ENCODE measurements at places on chromosomes 5 and 9.
A peak's percentile ranks its signal among the peaks of the same experiment; 100 is the strongest.

DNA sequence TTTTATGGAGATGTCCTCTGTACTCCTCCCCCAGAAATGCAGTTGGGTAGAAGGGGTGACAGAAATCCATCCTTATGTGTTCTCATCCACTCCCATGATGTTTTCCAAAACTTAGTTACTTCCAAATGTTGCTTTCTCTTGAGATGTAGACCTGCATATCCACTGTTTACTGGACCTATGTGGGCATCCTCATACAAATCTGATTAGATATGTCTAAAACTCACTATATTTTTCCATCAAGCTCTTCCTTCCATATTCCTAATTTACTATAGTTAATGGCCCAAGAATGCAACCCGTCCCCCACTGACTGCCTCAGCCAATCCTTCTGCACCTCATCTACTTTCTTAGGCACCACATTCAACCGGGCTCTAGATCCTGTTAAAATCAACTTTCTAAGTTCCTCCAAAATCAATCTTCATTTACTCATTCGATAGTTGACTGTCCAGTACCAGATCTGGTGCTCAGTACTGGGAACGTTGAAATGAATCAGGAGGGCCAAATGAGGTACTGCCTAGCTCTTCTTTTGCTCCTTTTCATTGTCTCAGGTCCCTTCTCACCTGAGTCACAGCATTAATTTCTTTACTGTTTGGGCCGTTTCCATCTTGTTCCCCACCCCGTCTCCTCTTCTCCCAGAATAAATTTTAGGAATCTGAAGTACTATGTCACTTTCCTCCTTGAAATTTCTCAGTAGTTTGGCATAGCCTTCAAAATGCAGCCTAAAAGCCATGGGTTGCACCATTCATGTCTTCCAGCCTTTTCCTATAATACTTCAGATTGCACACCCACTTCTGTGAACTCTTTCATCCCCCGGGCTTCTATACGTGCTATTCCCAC lies 7.9 kb downstream of the PLK2 start:
- no peak for DNase-seq

GRCh38 chr9:112531666-112532282 lies 45.1 kb downstream of the KIAA1958 start:
- no peak for DNase-seq

DNA sequence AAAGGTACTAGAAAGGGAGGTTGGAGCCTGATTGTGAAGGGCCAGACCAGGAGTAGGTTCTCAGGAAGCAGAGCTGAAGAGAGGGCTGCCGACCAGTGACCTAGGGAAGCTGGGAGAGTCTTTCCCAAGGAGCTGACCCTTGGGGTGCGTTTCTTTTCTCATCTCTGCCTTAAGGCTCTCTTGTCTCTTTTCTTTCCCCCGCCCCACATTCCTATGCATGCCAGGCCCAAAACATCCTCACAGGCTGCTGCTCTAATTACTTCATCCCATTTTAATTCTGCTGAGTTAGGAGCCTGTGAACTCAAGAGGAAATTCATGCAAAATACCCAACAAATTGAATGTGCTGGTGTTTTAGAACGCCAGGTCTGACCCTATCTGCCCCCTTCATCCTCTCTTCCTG lies 46.9 kb upstream of the HSPA9 start:
- no peak for DNase-seq

GRCh38 chr5:175657593-175658271 lies at the start of gene HRH2:
TSS of gene HRH2 (plus strand) at chr5:175658071. CDS start at chr5:175683234, 25,163 bp downstream.
- DNase-seq, result peak; percentile 84

DNA sequence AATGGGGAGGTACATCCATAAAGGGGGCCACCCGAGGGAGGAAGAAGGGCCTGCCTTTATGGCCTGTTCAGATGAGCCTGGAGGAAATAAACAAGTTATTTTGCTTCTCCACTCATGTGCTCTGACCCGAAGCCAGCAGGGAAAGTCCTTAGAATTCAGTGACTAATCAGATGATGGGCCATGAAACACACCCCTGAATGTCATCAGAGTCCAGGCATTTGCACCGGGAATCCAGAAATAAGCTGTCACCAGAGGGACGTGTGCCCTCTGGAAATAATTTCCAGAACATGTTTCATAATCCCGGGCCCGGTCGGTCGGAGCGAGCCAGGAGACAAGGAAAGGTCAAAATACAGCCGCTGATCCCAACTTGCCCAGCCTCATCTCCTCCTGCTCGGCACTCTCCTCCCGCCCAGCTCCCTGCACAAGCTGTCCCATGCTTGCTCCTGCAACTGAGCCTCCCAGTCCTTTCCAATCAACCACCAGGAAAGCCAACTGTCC lies 73.6 kb upstream of the ZNF622 start:
- no peak for DNase-seq

- DNase-seq, result no peak
These were observed 127.7 kb upstream of the PRLR start for GRCh38 chr5:35357973-35358372.

DNA sequence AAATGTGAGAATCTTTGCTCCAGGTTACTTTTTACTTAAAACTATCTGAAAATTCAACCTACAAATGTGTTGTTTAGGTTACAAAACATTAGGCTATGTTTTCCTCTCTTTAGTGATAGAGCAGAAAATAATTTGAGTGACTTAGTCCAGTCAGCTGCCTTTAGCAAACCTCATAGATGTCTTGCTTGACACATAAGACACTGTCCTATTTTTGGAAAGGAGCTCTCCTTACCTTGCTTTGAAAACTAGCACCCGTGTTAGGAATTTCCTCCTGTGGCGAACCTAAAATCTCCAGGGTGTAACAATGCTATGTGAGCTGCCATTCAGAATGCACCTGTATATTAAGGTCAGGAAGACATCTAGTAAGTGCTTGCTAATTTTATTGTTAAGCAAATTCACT lies 221.2 kb upstream of the CD180 start:
- DNase-seq, result no peak

DNA sequence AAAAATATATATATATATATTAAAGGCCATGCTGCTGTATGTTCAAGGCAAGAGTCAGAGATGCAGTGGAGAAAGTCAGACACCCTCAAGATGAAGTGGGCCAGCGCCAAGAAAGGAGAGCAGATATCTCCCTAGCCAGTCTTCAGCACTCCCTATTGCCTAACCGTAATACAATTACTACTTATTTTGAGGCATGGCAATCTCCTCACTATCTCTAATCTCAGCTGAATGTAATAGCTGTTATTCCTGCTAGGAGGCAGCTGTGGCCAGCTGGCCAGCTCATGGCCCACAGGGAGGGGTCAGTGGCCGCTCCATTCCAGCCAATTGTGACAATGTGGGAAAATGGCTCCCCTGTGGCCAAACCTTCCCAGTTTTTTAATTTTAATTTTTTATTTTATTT lies 87.5 kb upstream of the FBXW11 start:
- no peak for DNase-seq

DNA sequence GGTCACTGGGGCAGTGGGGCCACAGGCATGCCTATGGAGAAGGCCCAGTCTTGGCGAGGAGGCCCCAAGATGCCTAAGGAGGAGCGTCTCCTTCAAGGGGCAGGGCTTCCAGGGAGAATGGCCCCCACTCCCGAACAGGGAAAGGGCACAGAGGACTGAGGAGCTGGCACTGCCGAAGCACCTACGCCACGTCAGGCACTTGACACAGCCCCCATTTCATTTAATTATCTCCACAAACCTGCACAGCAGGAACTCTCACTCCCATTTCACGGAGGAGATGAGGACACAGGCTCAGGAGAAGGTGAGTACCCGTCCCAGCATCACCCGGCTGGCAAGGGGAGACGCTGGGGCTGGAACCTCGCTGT lies 26.0 kb downstream of the EGR1 start:
- DNase-seq, result no peak

GRCh38 chr5:172749881-172750633 lies 20.9 kb downstream of the DUSP1 start:
- no peak for DNase-seq

- DNase-seq, result peak; percentile 17
These were observed 18.4 kb downstream of the ENC1 start for GRCh38 chr5:74622122-74622521.

GRCh38 chr5:44387921-44388320 lies 1.3 kb downstream of the FGF10 start:
- DNase-seq, result no peak

- DNase-seq, result no peak
These were observed 27.0 kb downstream of the ZNF169 start for GRCh38 chr9:94286116-94286515.

DNA sequence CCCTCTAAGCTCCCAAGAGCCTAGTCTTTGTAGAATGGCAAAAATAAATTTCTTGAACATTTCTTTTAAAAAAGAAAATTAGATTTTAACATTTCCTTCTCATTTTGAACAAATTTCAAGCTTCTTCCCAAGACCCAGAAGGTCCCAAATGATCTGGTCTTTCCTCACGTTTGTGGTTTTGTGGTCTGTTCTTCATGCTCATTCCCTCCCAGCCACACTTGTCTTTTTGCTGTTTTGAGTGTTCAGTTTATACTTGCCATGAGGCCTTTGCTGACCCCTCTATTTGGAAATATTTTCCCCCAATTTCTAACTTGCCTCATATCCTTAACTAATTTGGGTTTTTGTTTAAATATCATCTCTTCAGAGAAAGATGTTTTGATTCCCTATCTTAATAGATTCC lies 133.4 kb upstream of the PAPPA start:
- no peak for DNase-seq

DNA sequence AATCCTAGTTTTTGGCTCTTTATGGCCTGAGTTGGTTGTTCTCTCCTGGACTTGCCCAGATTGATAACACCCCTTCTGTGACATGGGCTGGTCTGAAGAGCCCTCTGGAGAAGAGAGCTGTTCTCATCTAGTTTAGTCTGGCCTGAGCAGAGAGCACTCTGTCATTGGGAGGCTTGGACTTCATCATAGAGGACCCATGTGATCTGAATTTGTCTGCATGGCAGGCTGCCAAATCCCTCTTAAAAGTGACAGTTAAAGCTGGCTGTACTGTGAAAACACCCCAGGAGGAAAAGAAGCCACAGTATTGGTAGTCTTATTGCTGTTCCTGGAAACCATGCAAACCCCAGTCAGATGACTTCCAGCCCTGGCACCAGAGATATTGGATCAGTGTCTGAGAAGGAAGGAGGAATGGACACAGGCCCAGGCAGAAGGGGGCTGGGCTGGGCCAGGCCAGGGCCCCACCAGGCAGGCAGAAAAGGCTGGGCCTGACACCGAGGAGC lies 3.7 kb upstream of the WDR31 start:
- DNase-seq, result peak; percentile 87

- DNase-seq, result peak; percentile 19
These were observed 1.2 kb upstream of the INSL6 start for GRCh38 chr9:5186416-5187169.

DNA sequence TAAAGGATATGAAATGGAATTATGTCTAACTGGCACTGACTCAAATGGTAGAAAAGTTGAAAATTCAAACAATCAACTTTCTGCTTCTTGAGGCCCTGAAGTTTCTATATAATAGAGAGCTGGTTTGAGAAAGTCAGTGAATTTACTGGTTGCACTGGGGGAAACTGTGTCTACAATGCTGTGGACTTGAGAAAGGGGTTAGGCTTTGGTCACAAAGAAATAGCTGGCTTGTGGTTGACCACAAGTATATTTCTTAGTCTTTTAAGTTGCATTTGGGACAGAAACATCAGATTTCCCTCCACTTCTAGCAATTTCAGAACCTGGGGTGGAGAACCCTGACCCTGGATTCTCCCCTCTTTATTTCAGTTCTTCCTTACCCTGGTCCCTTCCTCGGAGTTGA lies 192.6 kb upstream of the ACTBL2 start:
- DNase-seq, result peak; percentile 13

- DNase-seq, result peak; percentile 40
These were observed 44.0 kb upstream of the SVEP1 start for GRCh38 chr9:110623462-110624025.

DNA sequence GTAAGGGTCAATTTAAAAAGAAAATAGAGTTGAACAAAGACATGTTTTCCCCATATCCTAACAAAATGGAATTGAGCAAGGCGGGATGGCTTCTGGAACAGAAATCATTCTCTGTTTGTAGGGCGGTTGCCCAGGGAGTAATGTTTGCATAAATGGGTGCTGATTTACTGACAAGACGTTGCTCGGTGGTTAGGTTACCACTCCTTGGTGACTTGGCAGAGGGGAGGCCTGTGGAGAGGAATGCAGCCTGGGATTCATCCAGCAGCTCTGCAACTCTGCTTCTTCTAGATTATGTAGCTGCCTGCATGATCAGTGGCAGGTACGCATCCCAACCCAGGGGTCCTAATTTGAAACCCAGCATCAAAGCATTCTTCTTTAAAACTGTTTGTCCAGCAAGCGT lies 200.2 kb downstream of the CFAP90 start:
- DNase-seq, result no peak

DNA sequence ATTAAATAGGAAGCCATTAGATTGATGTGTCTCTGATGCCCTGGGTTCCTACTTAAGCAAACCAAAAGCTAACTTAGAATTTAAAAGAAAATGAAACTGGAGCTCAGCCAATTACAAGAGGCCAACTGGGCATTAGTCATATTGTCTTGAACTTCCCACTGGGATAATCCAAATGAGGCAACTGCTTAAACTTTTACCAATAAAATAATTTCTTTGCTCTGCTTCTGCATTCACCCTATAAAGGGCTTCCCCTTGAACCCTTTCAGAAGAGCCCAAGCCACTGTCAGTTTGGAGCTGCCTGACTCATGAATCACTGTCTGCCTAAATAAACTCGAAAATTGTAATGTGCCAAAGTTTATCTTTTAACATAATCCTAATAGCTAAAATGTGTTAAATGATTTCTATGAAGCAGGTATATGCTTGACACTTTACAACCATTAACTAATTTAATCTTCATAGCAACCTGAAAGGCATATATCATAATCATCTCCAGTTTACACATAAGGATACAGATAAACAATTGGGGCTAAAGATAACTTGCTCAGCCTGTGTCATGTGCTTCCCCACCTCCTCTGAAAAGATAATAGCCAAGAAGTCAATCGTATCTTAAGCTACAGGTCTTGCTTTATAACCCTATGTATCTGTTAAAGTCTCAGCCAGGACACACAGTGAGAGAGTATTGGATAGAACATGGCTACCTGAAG lies 11.5 kb downstream of the GPR150 start:
- peak; percentile 32 for DNase-seq

GRCh38 chr9:114499528-114499927 lies 5.7 kb downstream of the WHRN start:
- no peak for DNase-seq

DNA sequence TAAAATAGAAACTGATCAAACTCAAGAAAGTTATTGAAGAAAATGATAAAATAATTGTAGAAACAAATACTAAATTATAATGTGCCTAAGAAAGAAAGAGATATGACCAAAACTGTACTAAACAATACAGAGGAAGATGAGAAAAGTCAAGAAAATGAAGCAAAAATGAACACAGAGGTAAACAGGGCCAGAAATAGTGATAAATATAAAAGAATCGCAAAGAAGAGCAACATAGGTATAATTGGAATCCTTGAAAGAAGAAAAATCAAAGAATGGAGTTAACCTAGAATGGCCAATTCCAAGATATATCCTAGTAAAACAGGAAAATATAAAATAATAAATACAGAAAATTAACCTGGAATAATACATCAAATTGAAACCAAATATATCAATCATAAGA lies 69.6 kb downstream of the CSF2 start:
- no peak for DNase-seq

GRCh38 chr5:126636956-126637355 lies 36.2 kb downstream of the PHAX start:
- DNase-seq, result peak; percentile 36

Measured in MV-4-11 (cell line).